Stimulated activated naive B cell treated with anti-CD40 and anti-IgM and Interleukin-4, amounts not matched to agents 10 μg/mL and 1 μg/mL and 100 μg/mL, for 72 hours (primary cell): ENCODE measurements at places on chromosomes 5 and 9.

DNA sequence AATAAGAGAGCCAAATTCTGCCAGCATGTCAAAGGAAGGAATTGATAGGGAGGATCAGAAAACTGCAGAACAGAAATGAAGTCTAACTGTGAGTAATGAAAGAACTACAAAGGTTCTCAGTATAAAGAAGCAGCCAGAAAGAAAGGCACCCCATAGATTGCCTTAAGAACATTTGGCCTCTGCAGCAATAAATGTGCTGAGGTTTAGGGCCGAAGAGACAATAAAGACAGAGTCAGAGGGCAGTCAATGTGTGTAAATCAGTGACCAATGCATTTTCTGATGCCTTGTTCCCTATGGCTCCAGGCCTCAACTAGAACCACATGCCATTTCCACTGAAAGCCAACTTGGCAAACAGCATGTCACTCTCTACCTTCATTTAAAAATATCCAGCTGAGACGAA lies 281.0 kb downstream of the HINT1 start:
- no peak for DNase-seq

- DNase-seq = no peak
Measured at GRCh38 chr9:27310582-27310981, 13.6 kb upstream of the EQTN start.

DNA sequence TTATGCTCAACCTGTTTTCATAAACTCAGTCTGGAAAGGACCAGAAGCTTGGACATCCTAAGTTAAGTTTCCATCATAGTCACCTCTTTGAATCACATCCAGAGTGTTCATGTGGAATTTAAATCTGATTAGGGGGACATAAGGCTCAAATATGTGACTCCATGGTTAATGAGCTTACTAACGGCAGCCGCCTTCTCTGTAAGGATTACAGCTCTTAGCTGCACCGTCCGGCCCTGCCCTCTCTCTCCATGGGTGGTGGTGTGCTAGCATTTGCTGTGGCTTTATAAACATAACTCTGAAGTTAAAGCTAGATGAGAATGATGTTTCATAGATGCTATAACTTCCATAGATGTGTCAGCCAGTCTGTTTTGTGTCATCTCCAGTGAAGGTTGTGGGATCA lies 156.5 kb downstream of the TRIO start:
- DNase-seq = no peak

DNA sequence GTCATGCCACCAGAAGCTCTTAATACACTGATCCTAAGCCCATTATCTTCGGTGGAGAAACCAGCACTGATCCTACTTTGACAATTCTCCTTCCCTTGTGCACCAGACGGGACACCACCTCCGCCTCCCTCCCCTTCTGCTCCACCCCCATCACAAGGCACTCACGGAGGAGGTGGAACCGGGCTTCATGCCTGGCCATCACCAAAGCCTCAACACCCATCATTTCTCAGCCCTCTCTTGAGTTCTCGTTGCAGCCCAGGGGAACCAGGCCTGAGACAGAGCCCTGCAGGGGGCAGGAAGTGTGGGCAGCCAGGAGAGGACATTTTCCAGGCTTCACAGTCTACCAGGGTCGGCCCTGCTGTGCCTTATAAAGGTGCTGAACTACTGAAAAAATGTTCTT lies 160.5 kb downstream of the GOLPH3 start:
- no peak for DNase-seq

DNA sequence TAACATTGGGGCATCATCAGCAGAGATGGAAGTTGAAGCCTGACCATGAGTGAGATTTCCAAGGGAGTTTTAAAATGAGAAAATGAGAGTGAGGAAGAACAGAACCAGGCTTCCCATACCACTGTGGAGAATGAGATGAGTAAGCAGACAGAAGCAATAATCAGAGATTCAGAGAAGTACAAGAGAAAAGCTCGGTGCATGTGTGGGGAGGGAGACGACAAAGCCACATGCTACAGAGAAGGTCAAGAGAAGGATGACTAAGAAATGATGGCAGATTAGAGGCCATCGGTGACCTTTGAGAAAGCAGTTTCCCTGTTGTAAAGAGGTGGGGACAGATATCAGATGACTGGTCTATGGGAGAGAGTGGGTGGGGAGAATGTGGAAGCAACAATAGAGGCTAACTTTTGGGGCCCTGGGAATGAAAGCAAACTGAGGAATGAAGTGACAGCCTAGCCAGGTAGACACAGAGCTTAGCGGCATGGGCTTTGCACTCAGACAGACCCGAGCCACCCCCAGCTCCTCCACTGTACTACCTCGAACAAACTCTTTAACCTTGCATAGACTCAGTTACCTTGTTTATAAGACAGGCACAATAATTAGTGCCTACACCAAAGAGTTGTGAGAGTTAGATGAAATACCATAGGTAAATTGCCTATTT lies 207.7 kb downstream of the PIK3R1 start:
- DNase-seq = peak; percentile 44

GRCh38 chr5:122458278-122458872 lies 146.3 kb downstream of the SNCAIP start:
- no peak for DNase-seq
